Esophagus mucosa (tissue), 1 donor: ENCODE measurements at places on chromosomes 5 and 9.

GRCh38 chr5:16886366-16886736 lies 49.7 kb downstream of the MYO10 start:
- ATAC-seq, result no peak

- ATAC-seq, result no peak
Observed at GRCh38 chr5:31886206-31886605, 247.3 kb downstream of the PDZD2 start.

GRCh38 chr5:79878721-79879336 lies 112.2 kb downstream of the MTX3 start:
- peak; percentile 33 for ATAC-seq

DNA sequence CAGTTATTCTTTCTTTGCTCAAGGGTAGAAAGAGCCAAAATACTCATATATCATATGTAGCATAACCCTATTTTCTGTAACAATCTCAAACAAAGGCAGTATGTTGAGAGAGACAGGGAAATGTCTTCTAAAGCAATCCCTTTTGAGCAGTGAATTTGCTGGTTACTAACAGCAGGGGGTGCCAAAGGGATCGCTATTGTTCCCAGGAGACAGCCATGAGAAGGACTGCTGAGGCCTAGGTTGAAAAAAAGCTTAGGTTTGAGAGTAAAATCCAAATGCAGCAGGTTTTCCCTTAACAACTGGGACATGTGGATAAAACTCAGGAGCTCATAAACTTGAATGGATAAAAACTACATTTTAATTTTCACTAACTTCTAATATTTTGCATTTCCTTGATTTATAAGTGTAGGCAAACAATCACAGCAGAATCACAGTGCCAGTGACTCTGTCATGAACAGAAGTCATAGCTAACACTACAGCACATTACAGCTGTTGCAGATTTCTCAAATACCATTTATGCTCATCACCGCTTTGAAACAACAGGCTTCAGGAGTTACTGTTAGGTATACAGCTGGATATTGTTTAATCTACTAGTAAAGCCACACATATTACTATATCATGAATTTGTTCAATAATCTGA lies 148.4 kb downstream of the MAPKAP1 start:
- peak; percentile 74 for ATAC-seq

- ATAC-seq, result no peak
Observed at GRCh38 chr5:81181576-81182316, 51.4 kb upstream of the CKMT2 start.
